Smooth muscle cell of the pulmonary artery (primary cell): ENCODE measurements at places on chromosomes 12 and 14. TPM values are rescaled to one million over a fixed set of nuclear protein-coding genes. Genes with fewer than 3 reads are reported as not detected.

The CCDC197 gene
- not detected in 2 replicates for total RNA-seq

The SLC5A8 gene
- not detected in 2 replicates for total RNA-seq

The JPH4 gene
- total RNA-seq, result not detected in 2 replicates

The GLIPR1L2 gene
- total RNA-seq, result 0.46 and 1.7 TPM in 2 replicates

The ADAM20 gene
- 2.4 and 2.5 TPM in 2 replicates for total RNA-seq

The OR6C2 gene
- total RNA-seq, result not detected in 2 replicates

The AMHR2 gene
- total RNA-seq, result not detected in 2 replicates

The TDRD9 gene
- total RNA-seq, result 1.3 and 8.5 TPM in 2 replicates

The ACOT4 gene
- 0.76 and 0.98 TPM in 2 replicates for total RNA-seq

The KRT78 gene
- not detected in 2 replicates for total RNA-seq

The CCDC177 gene
- total RNA-seq, result not detected in 2 replicates

The TIMELESS gene
- total RNA-seq, result 6.7 and 7.2 TPM in 2 replicates

The CISTR gene
- total RNA-seq, result not detected in 2 replicates

The SERPINA12 gene
- not detected in 2 replicates for total RNA-seq
